HCT116 (cell line): ENCODE measurements at places on chromosomes 6 and 20.
A peak's percentile ranks its signal among the peaks of the same experiment; 100 is the strongest.

DNA sequence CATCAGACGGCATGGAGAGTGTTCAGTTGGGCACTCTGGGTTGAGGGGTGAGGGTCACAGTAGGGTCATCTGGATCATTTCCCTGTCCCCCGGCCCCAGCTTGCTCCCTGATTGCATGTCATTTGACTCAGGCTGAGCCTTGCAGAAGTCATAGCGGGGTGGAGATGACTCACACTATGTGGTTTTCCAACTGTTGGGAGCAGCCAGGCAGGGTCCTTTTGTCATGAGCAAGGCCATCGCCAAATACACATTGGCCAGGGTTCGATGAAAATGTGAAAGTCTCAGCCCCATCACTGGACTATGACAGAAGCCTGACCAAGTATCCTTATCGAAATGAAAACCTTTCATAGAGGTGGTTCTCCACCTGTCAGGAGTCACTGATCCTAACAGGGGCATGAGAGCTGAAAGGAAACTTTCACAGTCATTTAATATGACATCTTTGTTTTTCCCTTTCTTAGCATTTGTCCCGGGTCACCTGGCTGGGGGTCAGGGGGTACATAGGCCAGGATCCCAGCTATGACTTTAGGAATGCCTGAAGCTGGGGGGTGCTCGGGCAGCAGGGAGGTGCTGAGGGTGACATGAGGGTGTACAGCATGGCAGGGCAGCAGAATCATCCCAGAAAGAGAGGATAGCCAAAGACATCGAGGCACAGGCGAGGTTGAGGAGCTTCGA, 70.2 kb upstream of the CD93 start:
- peak; percentile 78 for DNase-seq

- no peak for DNase-seq
These were observed 29.8 kb downstream of the CTNNBL1 start for GRCh38 chr20:37723668-37724067.

DNA sequence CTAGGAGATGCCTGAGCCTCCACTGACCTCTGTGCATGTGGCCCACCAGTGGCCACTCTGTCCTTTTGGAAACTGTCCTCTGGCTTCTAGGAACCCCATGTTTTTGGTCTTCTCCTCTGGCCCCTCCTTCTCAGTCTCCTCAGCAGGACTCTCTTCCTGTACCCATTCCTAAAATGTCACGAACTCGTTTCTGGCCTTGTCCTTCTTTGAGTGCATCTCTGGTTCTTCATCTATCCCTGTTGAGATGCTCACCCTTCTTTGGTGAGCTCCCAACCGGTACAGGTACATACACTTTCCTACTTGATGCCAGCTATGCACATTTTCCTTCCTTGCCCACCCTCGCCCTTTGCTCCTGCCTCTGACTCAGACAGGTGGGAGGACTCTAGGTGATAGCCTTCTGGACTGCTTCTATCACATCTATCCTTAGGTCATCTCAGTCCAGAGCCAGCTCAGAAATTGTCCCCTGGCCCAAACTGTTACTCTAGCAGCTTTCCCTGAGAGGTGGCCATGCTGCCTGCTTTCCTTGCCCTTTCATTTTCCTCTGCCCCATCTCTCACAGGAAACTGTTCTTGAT, 14.8 kb upstream of the NNAT start:
- DNase-seq, result no peak

- DNase-seq, result no peak
These were observed 10.5 kb upstream of the TOP1 start for GRCh38 chr20:41018153-41018552.

- no peak for DNase-seq
These were observed 110.5 kb downstream of the MANEA start for GRCh38 chr6:95687839-95688238.

GRCh38 chr6:134312038-134312660, 5.8 kb downstream of the SGK1 start:
- no peak for DNase-seq

DNA sequence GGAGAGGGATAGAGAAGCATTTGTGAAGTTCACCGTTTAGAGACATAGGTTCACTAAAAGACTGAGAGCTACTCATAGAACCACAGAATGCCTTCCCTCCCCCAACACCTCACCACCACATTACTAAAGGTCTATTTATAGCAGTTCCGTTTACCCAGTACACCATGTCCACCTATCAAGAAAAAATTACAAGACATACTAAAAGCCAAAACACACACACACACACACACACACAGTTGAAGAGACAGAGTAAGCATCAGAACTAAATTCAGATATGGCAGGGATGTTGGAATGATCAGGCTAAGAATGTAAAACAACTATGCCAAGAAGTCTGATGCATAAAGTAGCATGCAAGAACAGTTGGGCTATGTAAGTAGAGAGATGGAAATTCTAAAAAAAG, 52.3 kb downstream of the SLC22A3 start:
- DNase-seq, result no peak

- DNase-seq, result no peak
These were observed 396.0 kb downstream of the TBC1D32 start for GRCh38 chr6:120938164-120938875.

GRCh38 chr6:38583523-38583922, 56.2 kb downstream of the BTBD9 start:
- DNase-seq, result no peak

- no peak for DNase-seq
These were observed 18.8 kb downstream of the MRAP2 start for GRCh38 chr6:84052204-84052882.

- DNase-seq, result no peak
These were observed 73.1 kb downstream of the PTCHD4 start for GRCh38 chr6:48037946-48038345.

DNA sequence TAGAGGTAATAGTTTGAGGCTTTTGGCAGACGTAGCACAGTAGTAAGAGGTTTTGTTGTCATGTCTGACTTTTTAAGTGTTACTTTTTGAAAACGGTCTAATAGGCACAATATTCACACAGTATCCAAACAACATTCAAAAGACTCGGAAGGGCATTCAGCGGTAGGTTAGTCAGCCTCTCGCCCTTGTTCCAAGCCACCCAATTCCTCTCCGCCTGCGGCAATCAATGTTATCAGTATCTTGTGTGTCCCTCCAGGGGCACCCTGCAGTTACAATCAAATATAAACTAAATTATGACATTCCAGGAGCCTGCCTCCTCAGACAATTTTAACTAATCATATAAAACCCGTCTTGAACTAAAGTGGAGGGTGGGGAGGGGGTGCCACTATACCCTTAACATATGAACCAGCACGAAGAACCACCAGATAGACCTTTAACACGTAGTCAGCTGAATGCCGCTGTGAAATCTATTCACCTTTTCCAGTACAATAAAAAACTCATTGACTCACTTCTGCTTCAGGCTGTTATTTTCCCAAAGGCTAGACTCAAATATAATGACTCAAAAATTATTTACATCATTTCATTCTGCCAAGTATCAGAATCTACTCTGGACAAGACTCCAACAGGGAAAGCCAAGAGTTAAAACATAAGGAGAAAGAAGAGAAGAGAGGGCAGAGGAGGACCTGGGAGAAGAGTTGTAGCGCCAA, 1.6 kb downstream of the TENT5A start:
- DNase-seq, result no peak
